ENCODE measurements at places on chromosomes 1 and 21.

DNA sequence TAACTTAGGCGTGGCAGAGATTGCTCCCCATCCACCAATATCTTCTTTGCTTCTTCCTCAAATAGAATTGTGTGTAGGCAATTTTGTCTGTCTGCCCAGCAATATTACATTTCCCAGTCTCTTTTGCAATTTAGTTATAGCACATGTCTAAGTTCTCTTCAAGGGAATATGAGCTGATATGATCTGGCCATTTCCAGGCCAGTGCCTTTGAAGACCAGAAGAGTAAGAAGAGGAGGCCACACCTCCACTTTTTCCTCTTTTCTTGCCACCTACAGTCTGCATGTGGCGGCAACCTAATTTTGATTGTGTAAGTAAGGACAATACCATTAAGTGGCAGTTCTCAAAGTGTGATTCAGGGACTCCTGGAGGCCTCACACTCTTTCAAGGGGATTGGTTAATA is 6.3 kb upstream of the RSBN1 start:
- no peak for DNase-seq

DNA sequence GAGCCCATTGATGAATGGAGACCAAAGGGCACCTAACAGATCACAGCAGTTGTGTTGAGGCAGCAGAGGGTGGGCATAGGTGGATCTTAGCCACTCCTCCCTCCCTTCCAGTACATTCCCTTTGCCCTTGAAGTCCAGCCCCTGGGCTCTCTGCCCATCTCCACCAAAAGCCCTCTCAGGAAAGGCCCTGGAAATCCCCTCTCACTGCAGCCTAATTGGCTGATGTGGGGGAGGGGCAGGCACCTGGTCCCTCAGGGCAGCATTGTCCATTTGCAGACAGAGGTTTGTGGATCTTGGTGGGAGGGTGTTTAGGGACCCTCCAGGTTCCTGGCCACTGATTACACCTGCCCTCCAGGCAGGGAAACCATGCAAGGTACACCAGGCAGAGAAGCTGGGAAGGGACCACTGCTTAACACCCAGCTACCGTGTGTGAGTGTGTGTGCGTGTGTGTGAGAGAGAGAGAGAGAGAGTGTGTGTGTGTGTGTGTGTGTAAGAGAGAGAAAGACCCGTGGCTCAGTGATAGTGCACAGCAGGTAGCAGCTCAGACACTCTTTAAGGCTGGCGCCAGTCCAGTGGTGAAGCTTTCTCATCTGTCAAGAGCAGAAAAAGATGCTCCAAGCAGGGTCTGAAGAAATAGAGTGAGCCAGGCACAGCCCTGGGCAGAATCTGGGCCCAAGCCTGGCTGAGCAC is 71.1 kb downstream of the MATN1 start:
- no peak for DNase-seq

DNA sequence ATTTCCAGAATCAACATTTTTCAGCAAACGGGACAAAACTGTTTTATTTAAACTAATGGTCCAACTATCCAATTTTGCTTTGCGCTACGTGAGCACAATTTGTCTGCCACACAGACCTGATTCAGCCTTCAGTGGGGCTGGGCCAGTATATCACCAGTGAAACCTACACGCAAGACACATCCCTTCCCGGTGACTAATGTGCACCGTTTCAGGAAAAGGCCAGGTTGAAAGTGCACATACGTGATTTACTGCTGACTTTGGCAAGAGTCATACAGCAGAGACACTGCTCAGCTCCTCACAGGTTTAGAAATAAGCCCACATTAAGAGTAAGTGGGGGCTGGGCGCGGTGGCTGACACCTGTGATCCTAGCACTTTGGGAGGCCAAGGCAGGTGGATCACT is 5.1 kb upstream of the TMEM51 start:
- no peak for DNase-seq

DNA sequence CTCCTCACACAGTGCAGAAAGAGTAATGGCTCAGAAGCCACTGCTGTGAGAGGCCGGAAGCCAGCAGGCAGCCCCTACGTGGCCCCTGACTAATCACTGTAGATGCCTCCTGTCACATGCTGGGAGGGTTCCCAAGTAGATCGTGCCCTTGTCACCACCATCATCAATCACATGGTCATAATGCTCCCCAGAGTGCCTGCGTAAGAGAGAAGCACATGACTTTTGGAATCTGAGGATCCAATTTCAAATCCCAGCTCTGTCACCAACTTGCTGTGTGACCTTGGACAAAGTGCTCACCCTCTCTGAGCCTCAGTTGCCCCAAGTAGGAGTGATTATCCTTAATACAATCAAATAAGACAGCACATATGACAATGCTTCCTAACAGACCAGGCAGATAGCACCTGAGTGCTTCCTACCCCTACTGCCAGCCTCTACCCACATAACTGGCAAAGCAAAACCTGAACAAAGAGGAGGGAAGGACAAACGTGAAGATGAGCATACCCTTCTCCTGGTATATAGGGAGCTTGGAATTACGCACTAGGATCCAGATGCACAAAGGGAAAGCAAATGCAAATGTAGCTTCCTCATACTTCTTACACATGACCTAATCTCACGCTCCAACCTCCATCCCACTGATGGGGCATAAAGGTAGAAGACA is 65.7 kb downstream of the SDC3 start:
- DNase-seq = no peak

DNA sequence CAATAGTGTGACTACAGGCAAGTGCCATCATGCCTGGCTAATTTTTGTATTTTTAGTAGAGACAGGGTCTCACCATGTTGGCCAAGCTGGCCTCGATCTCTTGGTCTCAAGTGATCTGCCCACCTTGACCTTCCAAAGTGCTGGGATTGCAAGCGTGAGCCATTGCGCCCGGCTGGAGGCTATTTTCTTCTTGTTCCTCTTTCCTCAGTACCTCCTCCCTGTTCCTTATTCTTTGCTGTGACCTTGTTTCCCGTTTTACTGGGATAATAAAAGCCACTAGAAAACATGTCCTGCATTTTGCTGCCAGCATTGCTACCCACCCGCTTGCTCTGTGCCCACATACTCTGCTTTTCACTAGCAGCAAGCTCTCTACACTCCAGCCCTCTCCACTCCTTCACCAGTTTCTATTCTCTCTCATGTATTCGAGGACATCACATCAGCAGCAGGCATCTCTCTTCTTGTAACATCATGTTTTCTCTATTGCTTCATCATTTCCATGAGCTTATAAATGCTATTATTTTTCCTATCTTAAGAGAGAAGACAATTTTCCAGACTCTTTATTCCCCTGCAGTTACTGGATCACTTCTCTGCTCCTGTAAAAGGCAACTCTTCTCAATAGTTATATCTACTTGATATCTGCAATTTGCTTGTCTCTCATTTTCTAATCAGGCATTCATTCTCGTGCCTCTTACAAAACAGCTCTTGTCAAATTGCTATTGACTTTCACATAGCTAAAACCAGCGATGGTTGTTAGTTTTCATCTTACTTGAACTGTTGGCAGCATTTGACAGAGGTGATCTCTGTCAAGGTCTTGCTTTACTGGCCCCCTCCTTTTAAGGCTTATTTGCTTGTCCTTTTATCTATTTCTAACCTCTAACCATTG is 34.5 kb upstream of the C21orf91 start:
- DNase-seq = no peak

- DNase-seq = peak; percentile 52
Observed at GRCh38 chr1:66725885-66726665, 26.2 kb upstream of the DYNLT5 start.

- DNase-seq = no peak
Observed at GRCh38 chr1:118866330-118866729, 121.8 kb downstream of the TBX15 start.

DNA sequence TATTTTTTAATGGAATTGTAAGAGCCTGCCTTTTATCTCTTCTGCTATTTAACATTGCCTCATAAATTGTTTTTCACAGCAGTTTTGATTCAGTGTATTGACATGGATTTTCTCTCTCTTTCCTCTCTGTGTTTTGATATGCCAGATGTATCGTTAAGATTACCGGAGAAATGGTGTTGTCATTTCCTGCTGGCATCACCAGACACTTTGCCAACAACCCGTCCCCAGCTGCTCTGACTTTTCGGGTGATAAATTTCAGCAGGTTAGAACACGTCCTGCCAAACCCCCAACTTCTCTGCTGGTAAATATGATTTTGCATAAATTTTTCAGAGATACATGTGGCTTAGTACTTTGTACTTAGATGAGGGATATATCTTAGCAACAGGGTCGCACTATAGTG is 23.1 kb upstream of the DYNLT5 start:
- no peak for DNase-seq

- DNase-seq = no peak
Observed at GRCh38 chr1:232728507-232729263, 76.5 kb upstream of the MAP10 start.

GRCh38 chr1:233790662-233791371 is 113.7 kb upstream of the SLC35F3 start:
- peak; percentile 61 for DNase-seq

DNA sequence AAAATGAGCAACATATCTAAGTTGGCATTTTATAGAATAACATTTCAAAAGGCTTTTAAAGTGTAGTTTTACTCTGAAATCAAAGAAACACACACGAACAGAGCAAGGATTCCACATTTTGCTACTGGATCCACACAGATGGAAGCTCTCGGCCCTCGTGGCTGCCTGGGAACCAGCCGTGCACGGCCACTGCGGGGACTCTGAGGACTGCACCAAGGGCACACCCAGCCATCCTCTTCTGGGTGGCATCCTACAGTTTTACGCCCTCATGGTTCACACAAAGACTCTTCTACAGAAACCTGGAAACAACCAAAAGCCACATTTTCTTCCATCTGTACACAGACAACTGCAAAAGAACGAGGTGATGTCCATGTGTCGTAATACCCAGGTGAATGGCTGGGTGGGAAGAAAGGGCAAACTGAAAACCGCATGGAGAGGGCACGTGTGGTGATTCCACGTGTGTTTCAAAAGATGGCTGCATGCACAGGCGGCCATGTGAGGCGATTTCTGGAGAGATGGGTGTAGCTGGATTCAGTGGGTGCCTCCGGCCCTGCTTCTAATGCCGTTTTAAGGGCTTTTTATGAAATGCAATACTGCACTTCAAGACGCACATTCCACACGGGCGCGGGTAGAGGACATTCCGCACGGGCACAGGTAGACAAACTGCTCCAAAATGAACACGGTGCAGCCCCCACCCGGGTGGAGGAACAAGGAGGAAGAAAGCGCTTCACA is 8.1 kb downstream of the POFUT2 start:
- DNase-seq = no peak

All from left lung (tissue), 14 donors.